ENCODE measurements at places on chromosomes 6 and 20.
A peak's percentile ranks its signal among the peaks of the same experiment; 100 is the strongest.

GRCh38 chr20:9498322-9498721, 16.1 kb upstream of the LAMP5 start:
- no peak for DNase-seq

- DNase-seq: no peak
Observed at GRCh38 chr6:14082771-14083170, 34.8 kb upstream of the CD83 start.

- no peak for DNase-seq
Observed at GRCh38 chr6:766625-767024, 73.7 kb upstream of the EXOC2 start.

DNA sequence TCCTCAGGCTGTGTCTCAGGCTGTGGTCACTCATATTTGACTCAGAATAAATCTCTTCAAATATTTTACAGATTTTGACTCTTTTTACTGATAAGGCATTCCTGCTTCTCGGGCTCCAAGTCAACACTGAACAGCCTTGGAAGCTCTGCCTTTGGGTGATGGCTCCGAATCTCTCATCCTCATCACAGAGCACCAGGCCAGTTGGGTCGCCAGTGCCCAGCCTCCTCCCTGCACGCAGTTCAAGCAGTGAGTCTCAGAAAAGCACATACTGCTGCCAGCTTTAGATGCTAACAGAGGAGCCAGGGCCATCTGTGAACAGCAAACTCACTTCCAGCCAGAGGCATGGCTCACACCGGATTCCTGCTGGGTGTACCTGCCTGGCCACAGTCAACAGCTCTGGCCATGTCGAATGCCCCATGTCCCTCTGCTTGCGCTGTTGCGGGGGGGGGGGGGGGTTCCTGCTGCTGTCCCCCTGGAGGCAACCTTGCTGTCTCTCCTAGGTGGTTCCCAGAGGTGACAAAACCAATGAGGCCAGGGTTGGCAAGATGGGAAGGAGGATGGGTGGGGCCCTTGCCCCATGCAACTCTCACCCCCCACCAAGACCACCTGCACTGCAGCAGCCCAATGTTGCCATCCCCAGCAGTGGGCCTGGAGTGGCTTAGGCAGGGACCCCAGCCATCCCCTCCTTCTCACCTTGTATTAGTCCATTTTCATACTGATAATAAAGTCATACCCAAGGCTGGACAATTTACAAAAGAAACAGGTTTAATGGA, 248.8 kb downstream of the ERMARD start:
- peak; percentile 48 for DNase-seq

GRCh38 chr20:63056236-63057170, 49.7 kb upstream of the BHLHE23 start:
- peak; percentile 88 for DNase-seq

- no peak for DNase-seq
Observed at GRCh38 chr6:89669002-89669401, 30.5 kb upstream of the LYRM2 start.

- no peak for DNase-seq
Observed at GRCh38 chr6:70557998-70558397, 8.7 kb upstream of the SDHAF4 start.

DNA sequence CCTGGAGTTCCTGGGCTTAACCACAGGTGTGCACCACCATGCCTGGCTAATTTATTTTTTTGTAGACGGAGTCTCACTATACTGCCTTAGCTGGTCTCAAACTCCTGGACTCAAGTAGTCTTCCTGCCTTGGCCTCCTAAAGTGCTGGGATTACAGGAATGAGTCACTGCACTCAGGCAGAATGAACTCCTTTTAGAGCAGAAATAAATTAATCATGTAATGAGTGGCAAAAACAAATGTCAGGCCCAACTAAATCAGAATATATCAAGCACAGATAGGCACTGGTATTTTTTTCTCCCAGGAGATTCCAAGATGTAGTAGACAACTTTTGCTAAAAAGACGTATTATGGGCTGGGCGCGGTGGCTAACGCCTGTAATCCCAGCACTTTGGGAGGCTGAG, 2.6 kb downstream of the RPS10 start:
- no peak for DNase-seq

- no peak for DNase-seq
Observed at GRCh38 chr6:10655508-10656055, 38.8 kb downstream of the C6orf52 start.

DNA sequence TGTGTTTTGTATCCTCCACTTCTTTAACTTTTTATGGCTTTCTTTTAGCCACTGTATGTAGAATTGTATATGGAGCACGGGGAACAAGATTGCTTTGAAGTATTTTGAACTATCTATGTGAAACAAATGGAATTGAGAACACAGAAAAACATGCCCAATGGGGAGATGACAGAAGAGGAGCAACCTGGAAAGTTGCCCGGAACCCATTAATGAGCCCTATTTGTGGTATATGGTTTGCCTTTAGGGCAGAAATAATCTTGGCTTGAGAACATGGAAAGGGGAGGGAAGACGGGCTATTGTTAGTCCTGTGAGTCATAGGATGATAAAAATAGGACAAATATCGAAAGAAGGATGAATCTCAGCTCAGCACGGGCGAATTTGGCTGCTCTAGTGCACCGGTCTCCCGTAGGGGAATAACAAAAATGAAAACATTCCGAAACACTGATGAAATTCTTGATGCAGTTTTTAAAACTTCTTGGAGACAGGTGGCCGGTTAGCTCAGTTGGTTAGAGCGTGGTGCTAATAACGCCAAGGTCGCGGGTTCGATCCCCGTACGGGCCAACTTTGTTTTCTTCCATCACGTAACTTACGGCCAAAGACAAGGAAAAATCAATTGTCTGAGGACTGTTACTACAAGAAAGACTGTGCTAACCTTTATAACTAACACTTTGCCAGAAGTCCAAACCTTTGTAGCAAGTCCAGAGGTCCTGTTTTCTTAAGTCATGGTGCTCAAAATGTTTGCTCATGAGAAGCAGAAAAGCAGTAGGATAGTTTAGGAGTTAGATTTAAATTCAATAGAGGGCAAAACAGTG, 15.7 kb downstream of the HMGN4 start:
- peak; percentile 53 for DNase-seq

DNA sequence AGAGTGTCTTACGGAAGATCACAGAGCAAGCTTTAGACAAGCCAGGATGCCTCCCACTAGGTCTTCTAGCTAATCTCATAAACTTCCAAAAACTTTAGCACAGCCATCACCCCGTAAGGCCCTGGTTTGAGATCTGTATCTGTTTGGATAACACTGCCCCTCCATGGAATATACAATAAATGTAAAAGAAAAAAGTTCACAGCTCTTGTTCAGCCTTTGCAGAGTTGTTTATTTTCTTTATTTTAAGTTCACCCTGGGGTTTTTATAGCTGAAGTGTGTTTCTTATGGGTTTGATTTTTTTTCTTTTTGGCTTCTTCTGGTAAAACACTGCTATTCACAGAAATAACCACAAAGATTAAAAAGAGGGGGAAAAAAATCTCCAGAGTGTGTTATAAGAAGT, 125.6 kb downstream of the EYA2 start:
- no peak for DNase-seq

DNA sequence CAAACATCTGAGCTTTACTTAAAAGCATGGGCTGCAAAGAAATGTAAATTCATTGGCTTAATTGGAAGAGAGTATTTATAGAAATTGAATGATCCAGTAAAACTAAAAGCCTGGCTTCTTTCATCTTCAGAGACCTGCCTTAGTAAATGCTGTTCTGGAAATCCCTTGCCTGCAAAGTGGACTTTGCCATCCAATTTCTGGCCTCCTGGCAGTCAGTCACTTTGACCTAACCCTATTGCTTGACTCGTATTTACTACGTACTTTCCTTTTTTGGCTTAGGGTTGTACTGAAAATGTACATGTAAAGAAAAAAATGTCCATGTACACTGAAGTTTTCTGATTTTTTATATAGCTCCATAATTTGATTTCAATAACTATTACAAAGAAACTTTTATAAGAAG, 47.1 kb downstream of the E2F3 start:
- peak; percentile 38 for DNase-seq

All from brain (organoid and tissue), 16 donors.